GM12865 (cell line): ENCODE measurements at places on chromosomes 7 and 10.
A peak's percentile ranks its signal among the peaks of the same experiment; 100 is the strongest.

- no peak for DNase-seq
Observed at GRCh38 chr10:26653004-26653403, 44.5 kb upstream of the PDSS1 start.

DNA sequence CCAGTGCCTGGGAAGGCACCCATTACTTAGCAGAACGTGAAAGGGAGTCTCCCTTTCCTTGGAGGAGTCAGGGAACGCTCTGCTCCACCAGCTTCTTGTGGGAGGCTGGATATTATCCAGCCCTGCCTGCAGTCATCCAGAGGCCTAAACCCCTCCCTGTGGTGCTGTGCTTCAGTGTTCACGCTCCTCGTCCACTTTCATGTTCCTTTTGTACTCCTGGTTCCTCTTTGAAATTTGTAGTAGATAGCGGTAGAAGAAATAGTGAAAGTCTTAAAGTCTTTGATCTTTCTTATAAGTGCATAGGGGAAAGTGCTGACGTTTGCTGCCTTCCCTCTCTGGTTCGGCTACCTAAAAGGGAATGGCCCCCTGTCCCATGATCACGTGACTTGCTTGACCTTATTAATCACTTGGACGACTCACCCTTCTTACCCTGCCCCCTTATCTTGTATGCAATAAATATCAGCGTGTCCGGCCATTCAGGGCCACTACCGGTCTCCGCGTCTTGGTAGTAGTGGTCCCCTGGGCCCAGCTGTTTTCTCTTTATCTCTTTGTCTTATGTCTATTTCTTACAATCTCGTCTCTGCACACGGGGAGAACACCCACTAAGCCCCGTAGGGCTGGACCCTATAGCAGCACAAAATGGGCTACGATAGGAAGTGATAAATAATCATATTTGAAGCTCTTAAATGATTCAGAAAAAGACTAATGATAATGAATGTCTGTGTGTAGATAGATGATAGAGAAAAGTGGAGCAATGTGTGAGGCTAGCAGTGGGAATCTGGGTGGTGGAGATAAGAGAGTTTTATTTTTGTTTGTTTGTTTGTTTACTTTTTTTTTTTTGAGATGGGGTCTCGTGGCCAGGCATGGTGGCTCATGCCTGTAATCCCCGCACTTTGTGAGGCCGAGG, 5.8 kb upstream of the ESYT2 start:
- no peak for DNase-seq

DNA sequence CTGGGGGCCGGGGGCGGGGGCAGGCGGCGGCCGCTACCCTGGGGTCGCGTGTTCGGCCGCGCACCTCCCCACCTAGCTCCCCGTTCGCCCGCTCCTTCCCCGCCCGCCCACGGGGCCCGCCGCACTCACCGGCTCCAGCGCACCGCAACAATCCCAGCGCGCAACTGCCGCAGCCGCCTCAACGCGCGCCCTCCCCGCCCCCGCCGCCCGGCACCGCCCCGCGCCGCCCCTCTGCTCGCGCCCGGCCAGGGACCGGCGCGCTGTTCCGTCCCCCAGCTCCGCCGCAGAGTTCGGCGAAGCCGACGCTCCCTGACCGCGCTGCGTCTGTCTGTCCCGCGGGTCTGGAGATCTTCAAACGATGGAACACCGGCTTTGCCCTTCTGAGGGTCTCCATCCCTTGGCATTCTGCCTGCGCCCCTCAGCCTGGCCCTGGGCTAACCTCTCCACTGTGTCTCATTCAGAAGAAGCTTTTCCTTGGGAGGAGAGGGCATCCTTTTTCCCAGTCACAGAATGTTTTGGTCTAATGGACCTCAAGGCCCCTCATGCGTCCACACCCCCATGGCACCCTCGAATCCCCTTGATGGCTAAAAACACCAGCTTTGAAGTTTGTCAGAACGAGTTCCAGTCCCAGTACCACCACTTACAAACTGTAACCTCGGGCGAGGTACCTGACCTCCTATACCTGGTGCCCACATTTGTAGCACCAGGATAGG, at the start of gene NT5C2:
Gene NT5C2, minus strand, starts transcription at position 166 of the 713 bp plus-strand sequence. CDS start 18,314 bp downstream, outside the sequence.
- DNase-seq, result peak; percentile 84

GRCh38 chr7:1669954-1670893, at the start of gene ELFN1:
Gene ELFN1 (plus strand): TSS chr7:1670277. CDS start chr7:1744597, 74,320 bp downstream.
- no peak for DNase-seq

DNA sequence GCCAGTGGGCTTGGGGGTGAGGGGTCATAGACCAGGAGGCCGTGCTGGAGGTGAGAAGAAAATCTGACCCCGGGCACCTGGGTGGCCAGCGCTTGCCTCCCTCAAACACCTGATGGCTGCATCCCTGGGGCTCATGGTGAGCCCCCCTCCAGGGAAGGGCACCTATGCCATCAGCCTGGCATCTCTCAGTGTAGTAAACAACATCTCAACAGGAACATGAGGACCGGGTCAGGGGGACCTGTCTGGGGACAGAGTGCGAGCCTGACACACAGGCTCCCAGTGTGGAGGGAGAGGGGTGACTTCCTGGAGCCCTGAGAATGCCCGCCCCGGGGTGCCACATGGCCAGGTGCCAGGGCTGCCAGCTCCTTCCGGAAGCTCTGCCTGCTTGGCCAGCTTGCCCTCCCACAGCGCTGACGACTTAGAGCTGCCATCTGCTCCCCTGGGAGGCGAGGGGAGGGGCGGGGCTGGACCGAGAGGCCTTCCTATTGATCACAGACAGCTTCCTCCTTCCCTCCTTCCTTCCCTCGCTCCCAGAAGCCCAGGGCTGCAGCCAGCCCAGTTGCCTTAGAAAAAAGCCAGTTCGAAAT, 12.3 kb downstream of the STX1A start:
- DNase-seq, result no peak

GRCh38 chr10:7593905-7594304, 72.9 kb downstream of the ITIH5 start:
- no peak for DNase-seq

DNA sequence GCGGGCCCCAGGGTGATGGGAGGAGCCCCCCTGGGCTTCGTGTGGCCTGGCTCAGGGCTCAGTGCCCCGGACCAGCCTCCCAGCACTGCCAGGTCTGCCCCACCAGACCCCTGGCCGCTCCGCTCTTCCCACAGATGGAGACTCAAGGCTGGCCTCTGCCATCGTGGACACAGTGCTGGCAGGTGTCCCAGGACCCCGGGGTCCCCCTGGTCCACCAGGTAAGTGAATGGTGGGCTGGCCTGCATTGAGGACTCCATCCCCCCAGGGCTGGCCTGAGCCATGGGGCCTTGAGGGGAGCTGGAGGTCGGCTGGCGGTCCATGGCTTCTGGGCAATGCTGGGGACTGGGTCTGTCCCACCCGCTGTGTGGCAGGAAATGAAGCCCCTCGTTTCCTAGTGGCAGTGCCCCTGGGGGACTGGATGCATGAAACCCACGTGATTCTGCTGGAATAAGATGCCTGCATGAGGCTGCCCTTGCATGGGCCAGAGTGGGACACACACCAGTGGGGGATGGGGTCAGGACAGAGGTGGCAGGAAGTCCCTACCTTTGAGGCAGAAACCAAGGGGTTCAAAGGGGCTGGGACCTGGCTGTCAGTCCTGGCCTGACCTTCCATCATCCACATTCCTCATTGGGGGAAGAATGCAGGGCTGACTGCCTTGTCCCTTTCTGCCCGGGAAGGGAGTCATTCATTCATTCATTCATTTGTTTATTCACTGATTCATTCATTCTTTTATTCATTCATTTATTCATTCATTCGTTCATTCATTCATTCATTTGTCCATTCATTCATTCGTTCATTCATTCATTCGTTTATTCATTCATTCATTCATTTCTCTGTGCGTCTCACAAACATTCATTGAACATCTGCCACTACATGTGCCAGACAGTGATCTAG, 81.8 kb downstream of the MYL10 start:
- no peak for DNase-seq
